ENCODE measurements at places on chromosomes 1 and 21. TPM values are rescaled to one million over a fixed set of nuclear protein-coding genes. Genes with fewer than 3 reads are reported as not detected.

- DNase-seq = no peak
These were observed 8.9 kb upstream of the RALGPS2 start for GRCh38 chr1:178716111-178716510.

DNA sequence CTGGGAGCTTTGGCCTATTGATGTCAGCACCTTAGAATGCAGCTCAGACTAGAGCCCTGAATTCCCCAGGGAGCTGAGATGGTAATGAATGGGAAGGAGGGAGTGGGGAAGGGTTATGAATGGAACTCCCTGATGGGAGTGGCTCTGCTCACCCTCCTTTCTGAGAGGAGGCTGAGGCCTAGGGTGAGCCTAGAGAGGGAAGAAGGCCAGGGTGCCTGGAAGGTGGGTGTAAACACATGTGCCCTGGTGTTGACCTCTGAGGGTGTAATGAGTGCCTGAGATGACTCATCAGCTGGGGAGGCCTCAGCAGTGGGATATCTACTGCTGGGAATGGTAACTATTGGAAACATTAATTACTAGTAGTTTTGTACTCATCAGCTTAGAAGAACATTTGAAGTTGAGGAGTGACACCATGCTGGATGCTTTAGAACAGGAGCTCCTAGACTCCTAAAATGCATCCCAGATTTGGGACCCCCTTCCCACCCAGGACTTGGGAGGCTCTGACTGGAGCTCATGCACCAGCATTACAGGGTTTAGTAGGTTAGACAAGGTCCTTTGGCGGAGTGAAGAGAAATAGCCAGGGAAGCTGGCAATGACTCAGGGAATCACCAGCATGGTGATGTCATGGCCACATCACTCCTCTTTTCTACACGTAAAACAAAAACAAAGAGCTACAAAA lies 16.0 kb upstream of the PIGV start:
- peak; percentile 82 for DNase-seq

DNA sequence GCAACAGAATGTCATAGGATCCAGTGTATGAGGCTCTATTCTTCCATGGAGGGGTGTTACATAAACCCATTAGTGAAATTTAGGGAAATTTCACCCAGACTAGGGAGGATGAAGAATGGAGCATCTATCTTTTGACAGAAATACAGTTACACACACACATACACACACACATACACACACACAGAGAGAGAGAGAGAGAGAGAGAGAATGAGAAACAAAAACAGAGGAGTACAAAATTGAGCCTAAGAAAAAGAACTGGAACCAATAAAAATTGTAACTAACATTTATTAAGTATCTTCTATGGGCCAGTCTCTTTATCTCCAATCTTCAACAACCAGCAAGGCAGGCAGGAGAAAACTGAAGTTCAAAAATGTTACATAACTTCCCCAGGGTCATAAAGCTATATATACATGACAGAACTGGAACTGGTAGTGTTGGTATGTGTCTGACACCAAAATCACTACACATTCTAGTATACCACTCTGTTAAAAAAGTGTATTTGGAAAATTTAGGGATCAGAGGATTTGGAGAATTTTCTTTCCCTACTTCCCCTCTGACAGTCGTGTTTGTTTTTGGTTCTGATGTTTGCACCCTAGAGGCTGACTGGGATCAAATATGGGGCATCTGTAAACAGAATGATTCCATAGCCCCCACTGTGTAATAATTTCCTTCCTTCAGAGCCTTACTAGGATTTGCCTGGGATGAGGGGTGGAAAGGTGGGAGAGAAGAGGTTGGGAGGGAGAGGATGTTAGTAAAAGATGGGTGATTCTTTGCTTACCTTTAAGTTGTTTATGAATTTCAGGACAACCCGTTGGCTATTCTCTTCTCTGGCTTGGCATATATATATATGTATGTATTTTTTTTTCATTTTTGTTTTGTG lies 1.0 kb upstream of the ZFYVE9 start:
- no peak for DNase-seq

DNA sequence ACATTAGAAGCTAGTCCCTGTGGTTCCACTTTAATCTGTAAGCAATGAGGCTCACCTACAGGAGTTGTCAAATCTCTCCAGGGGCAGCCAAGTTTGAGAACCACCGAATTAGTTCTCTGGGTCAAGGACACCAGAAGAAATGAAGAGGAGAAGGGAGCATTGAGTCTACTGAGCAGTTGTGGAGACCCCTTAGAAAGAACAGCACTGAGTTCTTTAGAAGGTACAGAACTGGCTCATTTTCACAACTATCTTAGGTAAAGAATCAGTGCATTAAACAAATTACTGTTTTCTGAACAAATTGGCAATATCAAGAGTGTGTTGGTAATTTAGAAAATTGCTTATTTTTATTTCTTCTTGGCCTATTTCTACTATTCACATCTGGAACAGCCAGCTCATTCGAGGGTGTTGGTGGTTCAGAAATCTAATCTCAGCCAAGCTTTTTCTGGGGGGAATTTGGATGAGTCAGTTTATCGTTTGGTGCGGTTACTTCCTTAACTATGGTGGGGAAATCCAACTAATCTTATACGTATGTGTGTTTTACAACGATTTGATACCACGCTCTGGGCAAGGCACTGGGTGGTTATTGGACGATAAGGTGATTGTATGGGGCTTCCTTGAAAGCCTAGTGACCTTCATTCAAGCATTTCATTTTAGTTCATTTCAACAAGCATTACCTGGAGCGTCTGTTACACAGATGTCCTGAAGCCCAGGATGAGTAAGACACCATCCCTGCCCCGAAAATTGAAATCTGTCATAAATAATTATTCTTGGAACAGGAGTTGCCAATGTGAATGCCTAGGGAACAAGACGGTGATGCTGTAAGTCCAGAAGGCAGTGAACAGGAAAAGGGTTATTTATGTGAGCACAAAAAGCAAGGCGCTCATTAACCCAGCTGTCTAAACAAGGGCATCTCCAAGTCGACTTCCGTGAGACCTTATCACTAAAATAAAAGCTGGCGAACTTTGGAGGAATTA lies 52.0 kb upstream of the TMPRSS2 start:
- DNase-seq = no peak

DNA sequence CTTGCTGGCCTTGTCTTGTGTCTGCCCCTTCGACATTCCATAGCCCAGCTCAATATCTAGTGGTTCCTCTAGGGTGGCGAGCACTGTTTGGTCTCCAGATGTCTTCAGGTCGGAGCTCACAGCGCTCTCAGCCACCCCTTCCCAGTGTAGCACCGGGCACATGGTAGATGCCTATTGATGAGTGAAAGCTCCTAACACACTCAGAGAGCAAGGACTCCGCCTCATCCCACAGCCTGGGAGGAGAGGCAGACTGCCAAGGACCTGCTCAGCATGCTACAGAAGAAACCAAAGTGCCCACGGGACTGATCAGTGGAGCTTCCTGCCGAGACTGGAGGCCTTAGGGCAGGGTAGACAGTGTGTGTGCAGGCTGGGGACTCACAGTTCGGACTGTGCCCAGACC lies 10.9 kb downstream of the PCSK9 start:
- DNase-seq = no peak

- DNase-seq = no peak
These were observed 538.8 kb downstream of the LRRIQ3 start for GRCh38 chr1:73659136-73659535.

DNA sequence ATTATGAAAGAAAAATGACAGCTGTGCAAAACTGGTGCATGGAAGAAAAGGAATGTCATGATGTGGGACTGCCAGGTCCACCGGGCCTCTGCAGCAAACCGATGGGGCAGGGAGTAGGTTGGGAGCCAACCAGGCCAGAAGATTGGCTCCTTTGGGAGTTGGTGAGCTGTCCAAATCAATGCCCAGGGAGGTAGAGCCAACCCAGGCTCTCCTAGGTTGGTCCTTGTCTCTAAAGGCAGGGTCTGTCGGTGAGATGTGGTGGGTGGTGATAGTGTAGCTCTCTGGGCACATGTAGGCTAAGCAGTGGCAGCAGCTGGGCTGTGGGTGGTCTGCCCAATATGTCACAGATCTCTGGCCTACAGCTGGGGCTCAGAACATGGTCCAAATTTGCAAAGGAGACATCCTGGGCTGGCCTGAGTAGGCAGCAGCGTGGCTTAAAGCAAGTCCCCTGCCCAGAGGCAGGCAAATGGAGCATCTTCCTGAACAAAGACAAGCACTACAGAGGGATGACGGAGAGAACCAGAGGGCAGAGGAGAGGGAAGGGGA lies 61.2 kb upstream of the PRDX6 start:
- DNase-seq = no peak

DNA sequence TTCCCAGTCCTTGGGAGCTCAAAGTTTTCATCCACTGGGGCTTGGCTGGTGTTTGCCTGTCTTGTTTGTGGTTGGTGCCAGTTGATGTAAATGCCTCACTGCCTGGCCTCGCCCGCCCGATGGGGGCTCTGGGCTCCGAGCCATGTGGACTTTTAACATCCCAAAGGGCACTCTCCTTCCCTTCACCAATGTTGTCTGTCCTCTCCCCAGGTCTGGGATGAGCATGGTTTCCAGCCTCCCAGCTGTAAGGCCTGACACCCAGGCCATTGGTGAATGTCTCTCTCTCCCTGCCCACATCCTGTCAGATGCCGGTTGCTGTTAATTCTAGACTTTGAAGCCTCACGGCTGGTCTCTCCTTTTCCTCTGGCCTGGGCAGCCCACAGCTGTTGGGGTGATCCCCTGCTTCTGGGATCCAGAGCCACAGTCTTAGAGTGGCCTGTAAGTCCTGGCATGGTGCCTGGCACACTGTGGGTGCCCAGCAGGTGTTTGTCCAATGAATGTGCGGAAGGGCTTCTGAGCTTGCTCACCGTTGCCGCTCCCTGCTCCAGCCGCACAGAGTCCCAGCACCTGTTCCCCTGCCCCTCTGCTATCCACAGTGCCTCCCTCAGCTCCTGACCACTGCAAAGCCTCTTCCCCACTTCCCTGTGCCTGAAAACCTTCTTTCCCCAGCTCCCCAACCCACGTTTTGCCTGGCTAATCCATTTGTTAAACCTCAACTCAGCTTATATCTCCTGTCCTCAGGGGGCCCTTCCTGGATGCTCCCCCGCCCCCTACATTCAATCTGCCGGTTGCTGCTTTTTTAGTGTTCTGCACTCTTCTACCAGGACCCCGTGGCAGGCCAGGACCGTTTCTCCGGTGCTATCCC lies 3.3 kb upstream of the C1orf174 start:
- DNase-seq = no peak

DNA sequence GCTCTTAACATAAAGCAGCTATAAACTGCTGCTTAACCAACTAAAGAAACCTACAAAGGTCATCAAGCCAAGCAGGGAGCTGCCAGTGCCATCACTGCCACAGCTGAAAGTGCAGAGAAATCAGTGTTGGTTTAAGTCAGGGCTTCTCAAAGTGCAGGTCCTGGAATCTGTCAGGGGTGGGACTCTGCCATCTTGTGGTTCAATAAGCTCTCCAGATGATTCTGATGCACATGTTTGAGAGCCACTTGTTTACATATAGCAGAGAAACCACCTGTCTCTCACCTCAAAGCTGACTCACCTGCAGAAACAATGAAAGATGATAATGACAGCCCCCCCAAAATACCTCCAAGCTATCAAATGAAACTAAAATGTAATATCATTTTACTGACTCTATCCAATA lies 49.3 kb downstream of the SH3GLB1 start:
- DNase-seq = peak; percentile 61

- no peak for DNase-seq
These were observed 37.9 kb downstream of the SNRPE start for GRCh38 chr1:203899353-203899716.

- DNase-seq = no peak
These were observed 65.2 kb upstream of the TRABD2B start for GRCh38 chr1:48062353-48062752.

DNA sequence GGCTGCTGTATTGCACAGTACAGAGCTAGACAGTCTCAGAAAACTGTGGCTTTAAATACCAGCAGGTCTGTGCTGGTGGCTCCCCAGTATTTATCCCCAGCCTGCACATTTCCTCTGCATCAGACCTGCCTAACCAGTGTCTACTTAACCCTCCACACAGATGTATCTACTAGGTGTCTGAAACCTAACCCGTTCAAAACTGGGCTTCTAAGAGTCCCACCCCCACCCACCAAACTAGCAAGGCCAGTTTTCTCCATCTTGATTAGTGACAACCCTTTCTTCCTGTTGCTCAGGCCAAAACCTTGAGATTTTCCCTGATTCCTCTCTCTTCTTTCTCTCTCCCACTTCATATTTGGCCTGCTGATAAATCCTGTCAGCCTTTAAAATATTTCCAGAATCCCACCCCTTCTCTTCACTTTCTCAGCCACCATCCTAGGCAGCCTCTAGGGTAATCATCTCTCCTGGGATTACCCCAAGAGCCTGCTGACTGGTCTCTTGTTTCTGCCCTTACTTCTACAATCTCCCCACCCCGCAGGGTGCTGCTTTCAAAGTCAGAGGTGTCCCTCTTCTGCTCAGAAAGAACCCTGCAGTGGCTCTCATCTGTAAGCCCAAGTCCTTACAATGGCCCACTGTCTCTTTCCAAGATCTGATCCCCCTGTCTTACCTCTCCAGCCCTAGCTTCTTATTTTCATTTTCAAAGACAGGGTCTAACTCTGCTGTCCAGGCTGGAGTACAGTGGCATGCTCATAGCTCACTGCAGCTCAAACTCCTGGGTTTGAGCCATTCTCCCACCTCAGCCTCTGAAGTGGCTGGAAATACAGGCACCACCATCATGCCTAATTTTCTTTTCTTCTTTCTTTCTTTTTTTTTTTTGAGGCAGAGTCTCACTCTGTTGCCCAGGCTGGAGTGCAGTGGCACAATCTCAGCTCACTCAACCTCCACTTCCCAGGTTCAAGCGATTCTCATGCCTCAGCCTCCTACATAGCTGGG lies 45.2 kb downstream of the H3-3A start:
- DNase-seq = peak; percentile 80

DNA sequence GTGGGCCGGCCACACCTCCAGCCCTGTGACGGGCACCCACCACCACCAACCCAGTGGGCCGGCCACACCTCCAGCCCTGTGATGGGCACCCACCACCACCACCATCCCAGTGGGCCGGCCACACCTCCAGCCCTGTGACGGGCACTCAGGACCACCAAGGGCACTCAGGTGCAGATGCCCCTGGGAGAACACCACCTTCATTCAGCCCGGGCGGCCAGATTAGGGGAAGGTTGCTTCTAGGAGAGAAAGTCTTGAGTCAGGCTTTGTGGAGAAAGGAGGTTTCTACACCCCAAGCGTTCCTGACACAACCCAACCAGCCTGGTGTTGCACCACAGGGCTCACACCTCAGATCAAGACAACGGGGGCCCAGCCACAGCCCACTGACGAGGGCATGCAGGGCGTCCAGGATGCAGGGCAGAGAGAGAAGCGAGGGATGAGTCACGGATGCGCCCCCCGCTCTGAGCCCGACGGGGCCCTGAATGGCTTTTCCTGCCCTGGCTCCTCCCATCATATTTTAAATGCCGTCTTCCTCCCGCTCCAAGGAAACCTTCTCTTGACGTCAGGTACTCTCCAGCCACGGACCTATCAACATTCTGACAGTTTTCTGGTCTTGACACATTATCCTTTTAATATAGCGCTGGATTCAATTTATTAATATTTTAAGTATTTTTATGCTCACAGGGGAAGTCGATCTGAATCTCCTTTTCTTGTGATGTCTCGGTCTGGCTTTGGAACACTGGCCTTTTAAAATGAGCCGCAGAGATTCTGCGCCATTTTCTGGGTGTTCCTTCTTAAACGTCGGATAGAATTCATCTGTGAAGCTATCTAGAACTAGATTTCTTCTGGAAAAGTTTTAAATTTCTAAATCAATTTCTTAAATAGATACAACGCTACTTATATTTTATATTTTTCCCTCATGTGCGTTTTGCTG lies 631 bp upstream of the SPATC1L start:
- peak; percentile 65 for DNase-seq

GRCh38 chr1:182235604-182235951 lies 156.0 kb downstream of the GLUL start:
- no peak for DNase-seq

MOB3C gene
- total RNA-seq = 10.4 TPM

KIF17 gene
- total RNA-seq = 2.8 TPM

Data from PC-3 (cell line).